ENCODE measurements at places on chromosomes 1 and 21. TPM values are rescaled to one million over a fixed set of nuclear protein-coding genes. Genes with fewer than 3 reads are reported as not detected.
A peak's percentile ranks its signal among the peaks of the same experiment; 100 is the strongest.

GRCh38 chr1:207672522-207673130 is 27.7 kb downstream of the CR1L start:
- DNase-seq = peak; percentile 78

DNA sequence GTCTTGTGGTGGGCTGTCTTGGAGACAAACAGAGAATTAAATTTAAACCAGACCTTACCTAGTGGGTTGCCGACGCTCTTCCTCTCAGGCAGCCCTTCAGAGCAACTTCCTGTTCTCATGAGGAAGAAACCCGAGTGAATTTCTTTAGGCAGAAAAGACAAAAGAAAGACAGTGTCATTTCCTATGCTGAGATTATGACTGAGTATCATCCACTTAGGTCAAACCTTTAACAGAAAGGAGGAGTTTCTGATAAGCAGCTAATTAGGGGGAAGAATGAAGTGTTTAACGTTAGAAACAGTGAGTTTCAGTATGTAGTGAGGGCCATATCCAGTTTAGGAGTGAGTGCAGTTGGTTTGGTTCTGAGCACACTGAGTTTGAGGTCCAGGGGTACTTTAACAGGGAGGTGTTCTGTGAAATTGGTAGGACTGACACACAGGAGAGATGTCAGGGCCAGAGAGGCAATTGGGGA is 38.7 kb downstream of the FASLG start:
- DNase-seq = no peak

DNA sequence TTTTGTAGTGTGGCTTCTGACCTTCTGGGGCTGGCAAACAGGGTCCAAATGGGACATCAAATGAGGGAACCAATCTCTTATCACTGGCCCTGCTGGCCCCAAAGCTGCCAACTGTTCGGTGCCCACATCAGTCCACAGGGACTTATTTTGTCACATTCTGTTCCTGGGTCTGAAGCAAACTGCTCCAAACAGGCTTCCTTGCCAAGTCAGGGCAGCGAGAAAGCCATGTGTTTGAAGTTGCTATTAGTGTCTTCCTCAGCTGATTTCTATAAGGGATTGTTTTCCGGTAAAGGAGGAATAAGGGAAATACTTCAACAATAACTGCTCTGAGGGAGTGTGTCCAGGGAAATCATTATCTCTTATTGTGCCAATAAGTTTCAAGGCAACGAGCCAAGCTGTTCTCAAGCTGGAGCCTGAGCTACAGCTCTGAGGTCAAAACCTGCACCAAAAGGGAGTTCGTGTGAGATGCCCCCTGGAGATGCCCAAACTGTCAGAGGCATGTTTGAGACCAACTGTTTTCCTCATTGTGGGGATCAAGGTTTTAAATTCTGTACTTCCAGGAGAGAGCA is 381.4 kb upstream of the PROX1 start:
- no peak for DNase-seq

DNA sequence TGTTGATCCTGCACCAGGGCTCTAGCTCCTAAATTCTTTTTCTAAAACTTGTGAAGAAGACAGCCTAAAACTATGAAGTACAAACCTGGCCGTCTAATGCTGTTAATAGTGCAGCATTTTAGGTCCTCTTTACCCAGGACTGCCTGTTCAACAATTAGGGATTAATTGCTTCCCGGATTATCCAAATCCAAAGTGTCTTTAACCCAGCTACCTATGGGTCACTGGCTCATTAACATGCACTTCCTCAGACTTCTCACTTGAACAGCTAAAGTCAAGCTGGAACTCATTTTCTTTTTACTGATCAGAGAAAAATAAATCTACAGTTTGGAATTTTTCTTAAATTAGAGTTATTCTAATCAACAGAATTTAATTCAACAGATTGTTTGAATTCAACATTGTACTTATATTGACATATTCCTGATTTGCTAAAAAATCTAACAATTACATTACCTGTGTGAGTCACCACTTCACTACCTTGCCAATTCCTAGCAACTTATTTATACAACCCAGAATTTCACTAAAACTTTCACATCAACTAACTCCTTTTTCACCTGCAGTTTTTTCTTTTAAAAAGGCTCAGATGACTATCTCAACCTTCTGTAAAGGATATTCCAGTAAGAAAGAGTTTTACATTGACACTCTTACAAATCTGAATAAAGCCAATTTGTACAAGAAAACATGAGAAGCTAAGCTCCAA is 3.3 kb downstream of the HNRNPU start:
- no peak for DNase-seq

DNA sequence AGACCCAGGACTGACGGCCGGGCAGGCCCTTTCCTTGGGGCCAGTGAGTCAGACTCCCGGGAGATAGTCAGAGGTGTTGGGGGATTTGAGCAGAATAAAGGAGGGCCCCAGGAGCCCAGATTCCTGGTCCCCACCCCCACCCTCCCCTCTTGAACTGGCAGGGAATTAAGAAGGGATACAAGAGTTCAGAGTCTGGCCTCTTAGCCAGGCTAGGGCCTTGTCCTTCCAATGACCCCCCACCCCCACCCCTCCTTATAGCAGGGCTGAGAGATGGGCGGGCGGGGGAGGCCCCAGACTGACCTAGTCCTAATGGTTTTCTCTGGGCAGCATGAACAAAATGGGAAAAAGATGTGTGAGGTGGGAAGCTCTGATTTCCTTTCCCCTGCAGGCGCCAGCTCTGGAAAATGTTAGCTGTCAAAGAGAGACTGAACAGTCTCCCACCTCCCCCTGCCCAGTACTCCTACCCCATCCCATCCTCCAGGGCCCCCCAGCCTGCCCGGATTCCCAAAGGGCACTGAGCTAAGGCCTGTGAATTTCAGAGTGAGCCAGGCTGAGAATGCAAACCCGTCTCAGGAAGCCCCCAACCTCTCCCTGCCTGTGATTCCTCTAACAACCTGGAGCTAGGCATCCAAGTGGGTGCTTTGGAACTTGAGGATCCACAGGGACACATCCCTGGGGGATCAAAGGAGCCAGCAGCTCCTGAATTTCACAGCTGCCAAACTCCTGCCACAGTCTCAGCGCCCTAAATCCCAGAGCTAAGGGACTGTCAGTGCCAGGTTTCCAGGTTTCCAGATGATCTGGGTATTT is 5.8 kb upstream of the CRABP2 start:
- peak; percentile 75 for DNase-seq

DNA sequence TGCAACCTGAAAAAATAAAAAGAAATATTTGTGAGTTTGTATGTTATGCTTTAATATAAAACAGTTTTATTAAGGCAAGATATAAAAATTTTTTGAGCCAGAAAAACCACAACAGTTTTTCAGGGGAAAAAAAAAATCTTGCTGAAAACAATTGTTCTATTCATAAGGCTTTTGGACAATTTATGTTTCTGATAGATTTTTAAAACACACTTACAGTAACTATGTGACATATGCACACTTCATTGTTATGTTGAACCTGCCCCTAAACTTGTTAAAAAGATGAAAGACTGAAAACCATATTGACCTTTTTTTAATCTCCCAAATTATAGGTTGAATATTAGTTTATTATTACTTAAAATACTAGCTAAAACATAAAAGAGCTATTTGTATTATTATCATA is 279.9 kb upstream of the C1orf105 start:
- no peak for DNase-seq

DNA sequence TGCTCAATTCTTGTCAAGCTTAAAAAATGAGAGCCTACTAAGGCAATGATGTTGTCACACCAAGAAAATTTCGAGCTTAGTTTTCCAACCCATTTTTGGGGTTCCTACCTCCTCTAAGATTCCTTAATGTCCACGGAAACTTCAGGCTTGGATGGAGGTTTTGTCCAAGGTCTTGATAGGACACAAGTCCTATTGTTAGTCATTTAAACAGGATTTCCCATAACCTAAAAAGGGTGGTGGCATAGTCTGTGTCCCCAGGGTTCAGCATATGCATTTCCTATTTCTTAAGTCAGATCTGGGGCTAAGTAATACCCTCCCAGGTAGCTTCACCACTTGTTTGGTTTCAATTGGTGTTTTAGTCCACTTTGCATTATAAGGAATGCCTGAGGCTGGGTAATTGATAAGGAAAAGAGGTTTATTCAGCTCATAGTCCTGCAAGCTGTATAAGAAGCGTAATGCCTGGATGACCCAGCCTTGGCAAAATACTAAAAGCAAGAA is 10.9 kb upstream of the PADI2 start:
- no peak for DNase-seq

- DNase-seq = no peak
Observed at GRCh38 chr21:35624901-35625300, 435.4 kb downstream of the SETD4 start.

DNA sequence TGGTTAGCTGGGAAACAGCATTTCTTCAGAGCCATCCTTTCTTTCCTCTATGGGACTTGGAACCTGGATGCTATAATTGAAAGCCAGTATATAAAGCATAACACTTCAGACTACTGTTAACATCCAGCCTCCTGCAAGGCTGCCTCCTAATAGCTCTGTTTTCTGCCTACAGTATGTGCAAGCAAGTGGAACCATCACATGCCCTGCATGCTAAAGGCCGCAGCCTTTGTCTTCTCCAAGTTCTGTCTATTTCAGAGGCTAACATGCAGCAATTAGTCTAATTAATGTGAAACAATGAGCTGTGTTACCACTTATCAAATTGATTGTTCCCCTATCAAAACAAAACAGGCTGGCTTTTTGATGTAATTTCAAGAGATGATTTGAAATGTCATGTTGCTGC is 82.7 kb upstream of the ESRRG start:
- DNase-seq = no peak

DNA sequence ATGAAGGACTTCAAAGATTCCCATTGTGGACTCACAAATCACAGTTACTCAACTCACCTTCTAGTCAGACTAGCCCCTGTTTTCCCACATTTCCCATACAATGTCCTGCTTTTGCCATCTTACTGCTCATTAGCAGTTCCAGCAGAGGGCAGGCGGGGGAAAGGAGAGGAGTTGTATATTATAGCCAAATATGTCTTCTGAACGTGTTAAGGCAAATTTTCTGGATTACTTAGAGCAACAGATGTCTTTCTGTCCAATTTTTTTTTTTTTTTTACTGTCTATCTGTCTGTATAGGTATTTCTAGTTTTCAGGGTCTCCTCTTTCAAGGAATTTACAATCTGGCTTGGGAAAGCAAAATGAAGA is 29.9 kb upstream of the DDAH1 start:
- DNase-seq = peak; percentile 63

GRCh38 chr1:66438501-66438900 is 95.5 kb upstream of the SGIP1 start:
- DNase-seq = no peak

- peak; percentile 86 for DNase-seq
Observed at GRCh38 chr1:1628754-1629429, 3.1 kb upstream of the MMP23B start.

DNA sequence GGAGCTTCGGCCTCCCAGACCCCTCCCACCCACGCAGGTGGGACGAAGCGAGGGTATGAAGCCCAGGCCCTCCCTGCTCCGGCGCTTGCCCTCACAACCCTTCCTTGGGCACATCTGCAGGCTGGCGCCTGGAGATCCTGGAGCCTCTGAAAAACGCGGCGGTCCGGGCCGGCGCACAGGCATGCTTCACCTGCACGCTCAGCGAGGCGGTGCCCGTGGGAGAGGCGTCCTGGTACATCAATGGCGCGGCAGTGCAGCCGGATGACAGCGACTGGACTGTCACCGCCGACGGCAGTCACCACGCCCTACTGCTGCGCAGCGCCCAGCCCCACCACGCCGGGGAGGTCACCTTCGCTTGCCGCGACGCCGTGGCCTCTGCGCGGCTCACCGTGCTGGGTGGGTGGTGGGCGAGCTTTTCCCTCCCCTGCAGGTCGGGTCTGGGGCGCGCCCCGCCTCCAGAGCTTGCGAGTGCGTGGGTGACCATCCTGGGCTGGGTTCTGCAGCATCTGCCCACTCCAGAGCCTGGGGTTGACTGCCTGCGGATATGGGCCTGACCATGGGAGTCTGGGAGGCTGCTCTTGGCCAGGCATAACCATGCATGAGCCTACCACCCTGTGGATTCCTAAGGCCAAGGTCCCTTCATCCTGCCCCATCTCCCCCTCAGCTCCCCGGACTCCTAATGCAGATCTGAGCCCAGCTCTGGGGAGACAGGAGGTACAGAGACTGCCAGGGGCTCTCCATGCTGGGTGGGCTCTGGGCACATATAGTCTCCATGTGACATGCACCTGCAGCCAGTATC is 89.8 kb downstream of the TRIM11 start:
- peak; percentile 33 for DNase-seq

DNA sequence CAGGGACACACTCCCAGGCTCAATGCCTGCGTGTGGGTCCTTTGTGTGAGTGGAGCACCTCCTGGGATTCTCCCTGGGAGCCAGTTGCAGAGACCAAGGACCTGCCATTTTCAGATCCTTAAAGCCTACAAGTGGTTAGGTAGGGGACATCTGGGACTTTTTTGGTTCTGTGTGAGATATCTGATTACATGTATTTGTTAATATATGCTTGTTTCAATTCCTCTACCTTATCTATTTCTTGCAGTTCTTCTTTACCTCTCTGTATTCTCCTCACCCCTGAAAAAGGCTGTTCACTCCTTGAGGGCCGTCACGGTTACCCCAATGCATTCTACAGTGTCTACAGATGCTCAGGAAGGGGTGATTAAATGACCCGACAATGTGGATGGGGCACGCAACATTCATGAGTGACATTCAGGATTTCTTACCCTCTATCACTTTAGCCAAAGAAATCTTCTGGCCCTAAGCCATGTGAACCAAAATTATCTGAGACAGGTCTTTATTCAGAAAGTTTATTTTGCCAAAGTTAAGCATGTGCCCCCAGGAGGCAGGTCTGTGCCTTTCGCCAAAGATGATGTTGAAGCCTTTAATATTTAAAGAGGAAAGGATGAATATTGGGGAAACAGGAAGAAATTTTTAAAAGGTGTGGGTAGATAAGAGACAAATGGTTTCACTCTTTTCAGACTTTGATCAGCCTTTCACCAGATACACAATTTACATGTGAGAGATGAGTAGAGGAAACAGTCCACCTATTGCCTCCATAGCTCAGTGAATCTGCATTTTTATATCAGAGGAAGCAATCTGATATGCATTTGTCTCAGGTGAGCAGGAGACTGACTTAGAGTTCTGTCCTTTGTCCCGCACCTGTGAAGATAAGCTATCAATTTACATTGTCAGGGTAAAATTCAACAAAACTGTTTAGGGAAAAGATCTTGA is 44.6 kb upstream of the MPZL1 start:
- DNase-seq = no peak

- DNase-seq = no peak
Observed at GRCh38 chr1:209512821-209513220, 70.7 kb upstream of the CAMK1G start.

DNA sequence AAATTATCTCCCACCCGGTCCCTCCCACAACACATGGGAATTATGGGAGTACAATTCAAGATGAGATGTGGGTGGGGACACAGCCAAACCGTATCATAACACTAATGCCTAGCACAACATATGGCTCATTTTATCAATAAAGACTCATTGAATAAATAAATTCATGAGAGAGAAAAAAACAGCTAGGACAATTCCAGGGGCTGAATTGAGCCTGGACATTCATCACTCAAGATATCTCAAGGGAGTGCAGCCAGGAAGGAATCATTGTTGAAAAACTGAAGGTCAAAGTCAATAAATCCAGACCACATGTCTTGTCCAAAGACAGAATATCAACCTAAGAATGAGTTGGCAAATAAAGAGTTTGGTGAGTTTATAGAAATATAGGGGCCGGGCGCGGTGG is 644.1 kb downstream of the PLPP3 start:
- no peak for DNase-seq

- no peak for DNase-seq
Observed at GRCh38 chr1:71587961-71588360, 507.1 kb upstream of the ZRANB2 start.

DDAH1 gene
- 16.3 TPM for total RNA-seq

TSPEAR gene
- total RNA-seq = 1.1 TPM

GPA33 gene
- 1.5 TPM for total RNA-seq

LCE1C gene
- total RNA-seq = not detected

FAM151A gene
- not detected for total RNA-seq

SLC35A3 gene
- 46.5 TPM for total RNA-seq

TTC3 gene
- total RNA-seq = 273 TPM

All from endodermal cell (in vitro differentiated cells).